Activated T-cell treated with anti-CD3 and anti-CD28 coated beads, Interleukin-2, amount 50 U/mL, for 72 hours (primary cell): ENCODE measurements at places on chromosomes 6 and 20. TPM values are rescaled to one million over a fixed set of nuclear protein-coding genes. Genes with fewer than 3 reads are reported as not detected.

Gene SNPH
- 7.8 TPM for total RNA-seq

Gene SLC32A1
- total RNA-seq = 0.12 TPM

Gene SDCBP2
- total RNA-seq = 11.5 TPM

GRCh38 chr6:35041086-35041861 is 99.9 kb downstream of the TCP11 start:
- H3K4me3 ChIP-seq = no peak overlapping the region
- no peak overlapping the region for H3K27ac ChIP-seq
- no peaks in the 10 kb centered on the region for H3K36me3 ChIP-seq
- DNase-seq = no peak
- H3K27me3 ChIP-seq = no peaks in the 10 kb centered on the region

DNA sequence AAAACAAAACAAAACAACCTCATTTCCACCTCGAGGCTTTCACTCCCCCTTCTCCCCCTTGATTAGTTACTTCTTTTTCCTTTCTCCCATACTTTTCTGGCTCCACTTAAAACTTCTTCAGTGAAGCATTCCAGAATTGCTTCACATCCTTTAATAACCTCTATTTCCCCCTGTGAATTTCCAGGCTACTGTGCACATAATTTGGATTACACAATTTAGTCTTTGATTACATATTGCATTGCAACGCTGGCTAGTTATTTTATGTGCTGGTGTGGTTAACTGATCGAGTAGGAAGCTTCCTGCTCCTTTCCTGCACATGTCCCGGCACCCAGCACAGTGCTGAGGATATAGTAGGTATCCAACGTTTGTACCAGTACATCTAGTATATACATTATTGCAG is 28.1 kb upstream of the EEF1E1 start:
- no peak overlapping the region for H3K4me3 ChIP-seq
- no peak for DNase-seq
- H3K36me3 ChIP-seq = no peaks in the 10 kb centered on the region

DNA sequence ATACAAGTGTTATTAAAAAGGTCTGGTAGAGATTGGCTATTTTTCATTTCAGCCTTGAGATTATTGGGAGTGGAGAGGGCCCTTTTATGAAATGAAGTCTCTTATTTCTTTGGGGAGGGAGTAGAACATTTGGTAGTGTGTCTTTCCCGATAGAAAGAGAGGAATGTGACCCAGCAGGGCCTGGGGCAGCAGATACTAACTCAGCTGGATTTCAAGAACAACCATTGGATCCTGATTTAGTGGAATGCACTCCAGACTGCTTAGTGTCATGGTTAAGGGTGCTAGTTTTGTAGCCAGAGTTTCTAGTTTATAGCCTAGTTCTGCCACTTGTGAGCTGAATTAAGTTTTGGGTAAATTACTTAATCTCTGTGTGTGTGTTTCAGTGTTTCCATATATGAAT is 18.4 kb upstream of the FLRT3 start:
- no peaks in the 10 kb centered on the region for H3K36me3 ChIP-seq
- no peak overlapping the region for H3K4me3 ChIP-seq
- H3K27ac ChIP-seq = no peak overlapping the region
- no peaks in the 10 kb centered on the region for H3K4me1 ChIP-seq

DNA sequence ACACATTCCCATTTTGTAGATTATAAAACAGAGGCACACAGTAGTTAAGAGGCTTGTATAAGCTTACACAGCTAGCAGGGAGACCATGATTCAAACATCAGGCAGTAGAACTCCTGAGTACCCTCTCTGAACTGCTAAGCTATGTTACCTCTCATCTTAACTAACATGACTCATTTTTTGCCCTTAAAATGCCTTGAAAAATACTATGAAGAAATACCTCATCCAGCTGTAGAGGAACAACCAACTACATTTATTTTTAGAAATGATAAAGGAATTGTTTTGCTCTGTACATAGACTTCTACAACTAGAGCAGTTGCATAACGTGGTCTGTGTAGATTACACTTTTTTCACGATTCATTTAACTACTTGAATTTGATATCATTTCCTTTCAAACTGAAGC is 102.1 kb downstream of the FLRT3 start:
- no peak for DNase-seq
- H3K36me3 ChIP-seq = no peaks in the 10 kb centered on the region
- H3K4me3 ChIP-seq = no peak overlapping the region
- no peaks in the 10 kb centered on the region for H3K27me3 ChIP-seq
- no peak overlapping the region for H3K27ac ChIP-seq
- no peaks in the 10 kb centered on the region for H3K4me1 ChIP-seq

DNA sequence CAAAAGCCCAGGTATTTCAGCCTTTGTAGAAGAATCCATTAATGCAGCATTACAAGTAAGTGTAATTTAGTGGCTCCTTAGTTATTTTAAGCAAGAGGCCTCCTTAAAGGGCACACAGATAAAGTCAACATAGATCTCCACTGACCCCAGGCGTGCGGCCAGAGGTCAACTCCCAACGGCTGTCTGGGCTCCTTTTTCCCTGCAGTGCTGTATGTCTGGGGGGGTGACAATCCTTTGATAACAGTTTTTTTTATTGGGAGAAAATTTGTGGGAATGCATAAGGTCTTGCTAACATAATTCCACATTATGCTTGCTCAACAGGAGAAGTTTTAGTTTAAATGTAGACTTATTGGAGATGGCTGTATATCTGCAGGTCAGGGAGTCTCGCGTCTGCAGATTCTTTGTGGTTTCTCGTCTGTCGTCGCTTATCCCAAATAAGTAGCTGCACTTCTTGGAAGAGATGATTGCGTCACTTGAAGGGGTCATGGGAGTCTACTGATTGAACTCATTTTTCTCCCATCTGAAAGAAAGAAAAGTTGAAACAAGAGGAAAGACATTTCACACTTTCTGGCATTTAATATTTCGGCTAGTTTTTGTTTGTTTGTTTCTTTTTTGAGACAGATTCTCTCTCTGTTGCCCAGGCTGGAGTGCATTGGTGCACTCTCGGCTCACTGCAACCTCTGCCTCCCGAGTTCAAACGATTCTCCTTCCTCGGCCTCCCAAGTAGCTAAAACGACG is 151.7 kb upstream of the AKAP12 start:
- no peaks in the 10 kb centered on the region for H3K27me3 ChIP-seq
- DNase-seq = no peak
- no peak overlapping the region for H3K4me3 ChIP-seq
- no peak overlapping the region for H3K27ac ChIP-seq
- H3K36me3 ChIP-seq = peaks cover 20% of the 10 kb centered on the region

DNA sequence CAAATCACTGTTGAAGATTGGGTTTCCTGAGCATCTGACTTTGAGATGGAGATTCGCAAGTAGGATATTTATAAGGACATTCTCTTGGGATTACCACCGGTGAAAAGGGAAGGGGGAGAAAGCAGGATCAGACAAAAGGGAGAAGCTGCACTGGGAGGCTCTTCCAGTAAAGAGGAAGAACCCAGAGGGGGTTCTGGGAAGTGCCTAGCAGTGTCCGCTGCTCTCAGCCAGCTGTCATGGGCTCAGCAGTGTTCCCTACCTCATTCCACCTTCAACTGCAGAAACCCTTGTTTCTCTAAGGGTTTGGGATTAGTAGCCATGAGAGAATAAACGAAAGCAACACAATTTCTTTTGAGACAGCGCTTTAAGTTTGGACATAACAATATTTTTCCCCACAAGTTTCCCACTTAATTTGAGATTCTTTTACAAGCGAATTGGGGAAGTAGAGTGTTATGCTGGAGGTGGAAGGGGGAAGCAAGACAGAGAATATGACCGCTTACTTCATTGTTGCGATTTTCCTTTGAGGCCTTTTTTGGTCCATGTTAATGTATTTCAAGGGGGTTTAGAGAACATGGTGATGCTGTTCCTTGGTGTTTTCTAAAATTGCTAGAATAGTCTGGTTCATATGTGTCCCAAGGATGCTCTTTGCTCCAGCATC is 154.5 kb upstream of the SCGN start:
- no peak overlapping the region for H3K4me3 ChIP-seq
- no peak for DNase-seq
- H3K36me3 ChIP-seq = no peaks in the 10 kb centered on the region

GRCh38 chr6:114167583-114168576 is 174.9 kb downstream of the HS3ST5 start:
- H3K27me3 ChIP-seq = peaks cover 7% of the 10 kb centered on the region
- no peak for DNase-seq
- no peak overlapping the region for H3K4me3 ChIP-seq
- H3K36me3 ChIP-seq = no peaks in the 10 kb centered on the region
- H3K27ac ChIP-seq = no peak overlapping the region
